ENCODE measurements at places on chromosomes 1 and 21.

DNA sequence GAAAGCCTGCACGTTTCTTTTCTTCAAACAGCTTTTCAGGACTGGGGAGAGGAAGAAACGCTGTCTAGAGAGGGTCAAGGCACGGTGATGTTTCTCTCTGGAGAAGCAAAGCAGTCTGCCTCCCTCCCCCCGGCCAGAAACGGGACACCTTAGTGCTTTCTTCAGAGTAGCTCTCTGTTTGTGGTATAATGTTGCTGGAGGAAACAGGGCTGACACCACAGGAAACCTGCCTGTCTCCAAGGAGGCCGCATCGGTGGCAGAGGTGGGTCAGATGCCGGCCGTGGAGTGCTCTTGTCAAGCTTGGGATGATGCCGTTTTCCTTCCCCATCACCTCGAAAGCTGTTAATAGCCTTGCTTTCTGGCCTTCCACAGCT is 139.4 kb downstream of the DHRS3 start:
- no peak for DNase-seq

DNA sequence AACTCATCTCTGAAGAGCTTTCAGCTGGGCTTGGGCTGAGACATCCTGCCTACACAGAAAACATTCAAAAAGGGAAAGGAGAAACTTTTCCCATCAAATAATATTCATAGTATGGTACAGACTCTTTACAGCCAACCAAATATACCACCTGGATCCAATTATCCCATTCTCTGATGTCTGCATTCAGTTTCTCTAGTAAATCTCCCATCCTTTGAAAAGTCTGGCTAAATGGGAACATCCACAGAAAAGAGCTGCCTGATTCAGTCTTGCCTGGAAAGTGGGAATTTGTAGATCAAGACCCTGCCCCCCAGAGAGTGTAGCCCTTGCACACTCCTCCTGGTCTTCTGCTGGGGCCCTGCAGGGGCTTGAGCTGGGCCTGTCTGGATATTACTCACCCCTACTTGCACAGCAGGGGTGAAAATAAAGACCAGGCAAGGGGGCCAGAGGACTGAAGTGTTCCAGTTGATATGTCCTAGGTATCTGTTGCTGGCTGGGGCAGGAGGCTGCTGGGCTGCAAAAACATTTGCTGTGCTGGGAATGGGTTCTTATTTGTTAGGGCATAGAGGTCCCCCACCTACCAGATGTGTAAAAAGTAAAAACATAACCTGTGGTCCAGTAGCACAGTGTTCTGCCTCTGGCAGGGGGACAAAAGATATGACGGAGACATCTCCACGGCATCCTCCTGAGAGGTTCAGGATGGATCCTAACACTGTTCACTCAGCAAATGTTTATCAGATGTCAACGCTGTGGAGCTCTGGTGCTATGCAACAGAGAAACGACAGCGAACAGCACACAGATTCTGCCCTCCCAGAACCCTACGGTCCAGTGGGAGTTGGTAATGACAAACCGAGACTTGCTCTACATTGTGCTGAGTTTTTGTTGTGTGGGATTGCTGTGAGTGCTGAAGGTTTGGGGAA is 140.3 kb downstream of the PLXNA2 start:
- DNase-seq: no peak

DNA sequence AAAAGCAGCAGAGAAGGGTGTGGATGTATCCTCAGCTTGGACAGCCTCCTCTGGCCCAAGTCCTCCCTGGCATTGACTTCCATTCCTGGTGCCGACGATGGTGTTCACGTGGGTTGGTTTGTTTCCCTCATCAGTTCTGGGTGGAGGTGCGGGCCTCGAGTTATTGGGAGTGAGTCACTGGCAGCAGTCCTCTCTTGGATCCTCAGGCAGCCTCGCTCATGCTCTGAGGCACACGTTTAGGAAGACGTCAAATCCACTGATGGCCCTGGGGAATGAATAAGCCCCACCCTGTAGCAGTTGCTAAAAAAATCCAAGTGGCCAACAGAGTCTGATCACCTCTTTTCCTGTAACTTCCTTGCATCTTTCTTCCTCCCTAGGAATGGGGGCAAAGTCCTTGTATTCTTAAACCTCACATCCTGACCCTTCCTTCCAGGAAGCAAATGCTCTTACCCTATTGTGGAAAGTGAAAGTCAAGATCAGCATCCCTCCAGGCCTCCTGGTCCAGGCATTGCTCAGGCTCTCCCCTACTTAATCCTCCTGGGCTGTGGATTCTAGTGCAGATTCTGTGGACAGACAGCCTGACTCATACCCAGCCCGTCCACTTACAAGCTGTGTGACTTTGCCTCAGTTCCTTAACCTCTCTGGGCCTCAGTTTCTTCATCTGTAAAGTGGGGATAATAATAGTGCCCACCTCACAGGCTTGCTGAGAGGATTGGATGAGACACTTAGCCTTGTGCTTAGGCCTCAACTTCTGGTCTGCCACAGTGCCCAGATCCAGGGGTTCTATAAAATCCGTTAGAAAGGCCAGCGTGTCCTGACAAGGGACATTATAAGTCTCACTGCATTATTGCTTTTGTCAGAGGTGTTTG is 111.1 kb downstream of the TLR5 start:
- DNase-seq: peak; percentile 42

- no peak for DNase-seq
These were observed 189.0 kb downstream of the PLPP3 start for GRCh38 chr1:56390232-56390867.

- DNase-seq: no peak
These were observed at the start of the genes LEPR and LEPROT for GRCh38 chr1:65420590-65421350. Gene LEPR (plus strand): TSS chr1:65420668. CDS start chr1:65565566, 144,898 bp downstream. Gene LEPROT (plus strand): TSS chr1:65420668. CDS start chr1:65420725, 57 bp downstream.

GRCh38 chr1:172746091-172746949 is 87.4 kb downstream of the FASLG start:
- DNase-seq: peak; percentile 99

DNA sequence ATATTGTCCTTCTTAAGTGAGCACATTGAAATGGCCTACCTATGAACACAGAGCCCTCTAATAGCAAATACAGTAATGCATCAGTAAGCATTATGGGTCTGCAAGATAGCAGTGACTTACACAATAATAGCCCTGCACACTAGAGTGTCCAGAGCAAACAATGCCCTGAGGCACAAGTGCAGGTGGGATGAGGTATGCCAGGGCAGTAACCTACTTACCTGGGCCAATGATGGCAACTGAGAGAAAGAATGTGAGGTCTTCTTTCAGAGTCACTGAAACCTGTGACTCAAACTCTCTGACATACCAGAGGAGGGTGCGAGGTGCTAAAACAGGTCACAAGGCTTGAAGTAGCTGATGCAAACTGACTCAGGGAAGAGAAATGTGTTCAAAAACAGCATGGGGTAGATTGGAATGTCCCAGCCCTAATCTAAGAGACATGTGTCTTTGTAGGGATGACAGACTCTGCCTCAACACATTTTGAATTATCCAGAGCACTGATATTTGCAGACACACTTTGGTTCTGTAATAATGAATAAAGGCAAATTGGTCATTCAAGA is 168.5 kb upstream of the RUNX1 start:
- peak; percentile 97 for DNase-seq

GRCh38 chr1:125086611-125087010 is 3901.8 kb downstream of the SRGAP2C start:
- no peak for DNase-seq

GRCh38 chr1:168671782-168672181 is 57.2 kb downstream of the DPT start:
- no peak for DNase-seq

GRCh38 chr1:192620071-192620635 is 15.8 kb upstream of the RGS13 start:
- DNase-seq: no peak

- DNase-seq: peak; percentile 15
These were observed 17.1 kb downstream of the RC3H1 start for GRCh38 chr1:174005032-174005431.

- DNase-seq: no peak
These were observed 23.5 kb downstream of the DHRS3 start for GRCh38 chr1:12594490-12594889.

DNA sequence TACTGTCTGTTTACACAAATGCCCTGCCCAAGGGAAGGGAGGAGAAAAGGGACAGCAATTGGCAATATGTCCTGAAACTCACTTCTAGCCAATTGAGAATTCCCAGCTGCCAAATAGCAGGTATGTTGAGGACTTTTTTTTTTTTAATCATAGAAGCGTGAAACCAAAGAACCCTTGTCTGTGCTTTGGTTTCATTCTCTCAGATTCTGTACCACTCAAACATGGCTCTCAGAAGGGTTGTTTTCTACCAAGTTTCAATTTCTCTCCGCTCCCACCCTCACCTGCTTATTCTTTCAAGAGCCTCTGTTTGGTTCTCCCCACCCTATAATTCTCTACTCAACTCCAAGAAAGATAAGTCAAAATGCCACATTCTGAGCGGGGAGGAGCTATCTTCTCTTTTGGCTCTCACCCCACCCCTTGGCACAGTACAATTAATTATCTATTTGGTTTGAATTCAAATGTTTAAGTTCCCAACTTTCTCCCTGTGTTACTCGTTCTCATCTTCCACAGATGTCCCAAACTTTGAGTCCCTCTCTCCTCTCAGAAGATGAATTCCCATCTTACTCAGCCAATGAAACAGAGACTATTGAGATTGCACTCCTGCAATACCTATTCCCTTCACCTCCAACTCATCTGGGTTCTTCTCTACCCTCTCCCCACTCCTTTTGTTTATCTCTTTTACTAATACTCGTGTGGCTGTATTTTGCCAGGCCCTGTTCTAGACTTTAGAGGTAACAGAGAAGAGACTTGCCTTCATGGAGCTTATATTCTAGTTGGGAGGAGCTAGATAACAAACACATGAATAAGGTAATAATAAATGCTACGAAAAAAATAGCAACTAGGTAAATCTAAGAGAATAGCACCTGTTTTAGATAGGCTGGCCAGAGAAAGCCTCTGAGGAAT is 3.9 kb upstream of the TP53BP2 start:
- DNase-seq: no peak

DNA sequence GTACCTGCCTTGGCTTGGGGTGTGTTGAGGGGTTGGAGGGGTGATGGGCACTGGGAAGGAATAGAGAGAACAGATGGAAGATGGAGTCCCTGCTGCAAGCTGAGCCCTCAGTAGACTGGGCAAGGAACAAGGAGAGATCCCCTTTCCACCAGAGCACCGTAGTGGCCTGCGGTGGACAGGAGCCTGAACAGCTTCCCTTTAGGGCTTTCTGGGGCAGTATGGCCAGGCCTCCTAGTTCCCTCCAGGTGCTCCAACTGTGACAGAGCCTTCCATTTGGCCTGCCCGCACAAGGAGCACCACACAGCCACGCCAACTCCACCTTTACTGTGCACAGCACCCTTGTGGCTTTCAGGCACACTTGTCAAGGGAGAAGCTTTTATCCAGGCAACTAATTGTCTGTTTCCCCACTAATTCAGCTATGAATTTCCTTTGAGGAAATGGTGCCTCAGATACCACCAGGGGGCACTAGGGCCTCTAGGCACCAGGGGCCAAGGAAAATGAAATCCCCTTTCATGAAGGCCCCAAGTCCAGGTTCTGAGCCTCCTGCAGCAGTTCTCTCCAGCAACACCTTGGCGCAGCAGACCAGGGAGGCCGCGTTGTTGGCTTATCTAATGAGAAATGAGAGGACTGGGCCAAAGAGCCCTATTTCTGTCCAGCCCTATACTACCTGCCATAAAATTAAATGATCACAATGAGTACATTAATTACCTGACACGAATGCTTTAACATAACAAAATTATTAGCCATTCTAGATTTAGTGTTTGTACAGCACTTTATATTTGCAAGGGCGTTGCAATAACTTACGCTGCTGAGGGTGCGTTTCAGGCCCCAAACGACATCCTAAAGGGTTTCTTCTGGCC is 23.1 kb upstream of the ERI3 start:
- peak; percentile 72 for DNase-seq

- DNase-seq: peak; percentile 67
These were observed 14.2 kb downstream of the UTP11 start for GRCh38 chr1:38026592-38027200.

GRCh38 chr1:40389871-40390560 is 16.5 kb downstream of the SMAP2 start:
- no peak for DNase-seq

- DNase-seq: peak; percentile 50
These were observed 31.8 kb upstream of the JUN start for GRCh38 chr1:58815686-58816071.

- DNase-seq: no peak
These were observed 6.5 kb downstream of the KANK4 start for GRCh38 chr1:62312698-62313097.

- DNase-seq: no peak
These were observed 70.3 kb downstream of the MAP10 start for GRCh38 chr1:232875536-232875935.

GRCh38 chr1:45987204-45987603 is 145.2 kb downstream of the PIK3R3 start:
- DNase-seq: no peak

DNA sequence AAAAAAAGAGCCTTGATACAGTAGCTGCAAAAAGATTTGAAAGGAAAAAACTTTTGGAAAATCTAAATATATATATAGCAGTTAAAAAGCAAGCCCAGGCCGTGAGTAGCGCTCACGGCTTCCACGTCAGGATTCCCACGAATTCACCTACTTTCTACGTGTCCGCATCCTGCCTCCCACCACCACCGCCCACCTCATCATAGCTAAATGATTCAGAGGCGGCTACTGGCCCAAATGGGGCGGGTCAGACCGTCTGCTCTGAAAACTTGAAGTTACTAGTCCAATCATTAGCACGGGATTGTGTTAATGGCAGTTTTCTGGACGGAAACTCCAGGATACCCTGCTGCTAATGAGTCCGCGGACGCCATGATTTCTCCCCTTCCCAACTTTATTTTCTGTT is 1.3 kb upstream of the CCSAP start:
- no peak for DNase-seq

DNA sequence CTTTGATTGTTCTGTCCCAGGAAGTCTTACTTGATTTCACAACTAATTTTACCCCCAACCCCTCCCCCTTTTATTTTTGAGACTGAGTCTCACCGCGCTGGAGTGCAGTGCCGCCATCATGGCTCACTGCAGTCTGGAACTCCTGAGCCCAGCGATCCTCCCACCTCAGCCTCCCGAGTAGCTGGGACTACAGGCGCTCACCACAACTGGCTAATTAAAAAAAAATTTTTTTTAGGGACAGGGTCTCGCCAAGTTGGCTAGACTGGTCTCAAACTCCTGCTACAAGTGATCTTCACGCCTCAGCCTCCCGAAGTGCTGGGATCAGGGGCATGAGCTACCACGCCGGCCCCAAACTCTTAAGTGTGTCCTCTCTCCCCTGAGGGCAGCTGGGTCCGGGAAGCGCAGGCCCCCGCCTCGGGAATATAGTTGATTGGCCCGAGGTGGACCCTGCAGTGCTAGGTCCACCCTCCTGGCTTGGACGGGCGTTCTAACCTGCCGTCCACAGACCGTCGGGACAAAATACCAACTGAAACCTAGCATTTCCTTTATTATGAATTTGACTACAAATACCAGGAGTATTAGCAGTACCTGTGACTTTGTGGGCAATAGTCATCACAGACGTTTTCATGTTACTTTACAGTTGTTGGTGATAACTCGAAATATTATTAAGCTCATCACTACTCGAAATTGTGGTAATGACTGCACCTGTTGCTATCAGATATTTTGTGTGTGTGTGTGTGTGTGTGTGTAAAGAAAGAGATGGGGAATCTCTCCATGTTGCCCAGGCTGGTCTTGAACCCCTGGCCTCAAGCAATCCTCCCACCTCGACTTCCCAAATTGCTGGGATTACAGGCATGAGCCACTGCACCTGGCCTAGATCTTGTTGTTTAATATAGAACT is 642 bp upstream of the PARP1 start:
- no peak for DNase-seq
